NCI-H1417 treated with DMSO at 0.1 percent for 48 hours (cell line): ENCODE measurements at places on chromosomes 2 and 18.

GRCh38 chr2:120310136-120310535, 35.8 kb upstream of the INHBB start:
- no peak for DNase-seq

DNA sequence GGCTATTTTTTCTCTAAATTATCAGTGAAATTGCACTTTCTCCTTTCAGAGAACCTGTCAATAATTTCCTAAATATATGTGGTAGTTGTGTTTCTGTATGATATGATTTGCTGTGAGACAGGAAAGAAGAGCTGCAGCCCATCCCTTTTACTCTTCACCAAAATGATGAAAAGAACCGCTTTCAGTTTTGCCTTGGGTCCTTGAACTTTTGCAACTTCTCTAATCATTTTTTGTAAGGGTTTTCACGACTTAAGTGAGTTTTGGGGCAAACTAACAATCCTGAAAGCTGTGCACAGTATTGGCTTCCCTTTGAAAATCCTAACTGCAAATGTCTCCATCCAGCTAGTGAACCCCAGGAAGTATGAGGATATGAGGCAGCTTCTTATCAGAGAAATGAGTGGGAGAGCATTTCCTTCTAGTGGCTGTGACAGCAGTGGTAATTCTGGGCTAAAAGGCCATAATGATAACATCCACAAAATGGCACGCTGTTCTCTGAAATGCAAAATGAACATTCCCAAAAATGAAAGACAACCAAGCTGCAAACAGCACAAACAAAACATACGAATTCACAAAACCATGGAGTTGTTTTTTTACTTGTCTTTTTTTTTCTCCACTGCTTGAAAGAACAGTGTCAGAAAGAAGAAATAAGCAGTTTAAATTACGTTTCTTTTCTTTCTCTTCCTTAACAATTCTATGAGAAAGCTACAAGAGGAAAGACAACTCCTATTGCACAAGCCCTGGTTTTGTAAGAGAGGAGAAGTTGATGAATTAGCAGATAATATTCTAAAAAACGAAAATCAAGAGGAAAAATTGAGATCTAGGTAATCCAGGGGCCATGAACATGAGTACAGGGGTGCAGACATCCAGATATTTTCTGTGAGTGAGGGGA, 1291.6 kb upstream of the ZEB2 start:
- DNase-seq = no peak

GRCh38 chr2:156399224-156399949, 36.8 kb upstream of the GPD2 start:
- DNase-seq = no peak

GRCh38 chr2:201220102-201220570, 37.2 kb downstream of the CASP10 start:
- DNase-seq = no peak

DNA sequence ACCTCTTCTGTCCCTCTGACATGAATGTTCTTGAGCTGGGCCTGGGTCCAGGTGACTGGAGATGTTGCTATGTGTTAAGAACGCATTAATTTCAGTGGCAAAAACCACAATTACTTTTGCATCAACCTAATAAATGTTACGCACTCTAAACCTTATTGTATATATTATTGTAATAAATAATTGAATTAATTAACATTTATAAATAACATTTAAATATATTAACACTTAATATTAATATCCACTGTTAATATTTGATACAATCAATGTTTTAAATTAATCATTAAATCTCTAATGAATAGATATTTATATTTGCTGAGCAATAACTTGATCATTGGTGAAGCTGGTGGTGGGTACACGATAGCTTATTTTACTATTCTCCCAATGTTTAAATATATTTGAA, 97.4 kb downstream of the KCNF1 start:
- no peak for DNase-seq
